Stimulated activated CD4-positive, alpha-beta T cell treated with anti-CD3 and anti-CD28 coated beads, Interleukin-4, amount 100 ng/mL, for 4 hours (primary cell): ENCODE measurements at places on chromosomes 5 and 9.

GRCh38 chr5:146873186-146873917 is 5.2 kb downstream of the PPP2R2B start:
- DNase-seq = no peak

DNA sequence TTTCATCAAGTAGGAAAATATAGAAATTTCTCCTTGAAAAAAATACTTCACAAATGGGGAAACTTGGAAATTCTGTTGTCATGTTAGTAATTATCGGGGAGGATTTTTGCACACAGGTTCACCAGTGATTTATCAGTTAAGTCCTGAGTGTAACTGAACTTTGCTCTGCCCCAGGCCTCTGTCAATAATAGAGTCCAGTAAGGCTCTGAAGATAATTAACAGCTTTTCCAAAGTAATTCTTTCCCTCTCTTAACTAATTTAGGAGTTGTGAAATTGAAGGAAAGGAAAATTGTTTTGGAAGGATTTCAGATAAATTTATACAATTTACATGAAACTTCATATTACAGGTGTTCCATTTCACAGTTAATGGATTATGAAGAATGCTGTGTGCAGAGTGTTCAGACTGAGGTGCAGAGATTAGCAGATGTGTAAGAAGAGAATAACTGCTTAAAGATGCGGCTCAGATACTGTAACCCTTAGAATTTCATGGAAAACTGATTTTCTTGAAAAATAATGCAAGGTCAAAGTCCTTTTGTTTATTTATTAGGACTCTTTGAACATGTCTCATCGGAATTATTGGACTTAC is 2.9 kb upstream of the AGXT2 start:
- no peak for DNase-seq

DNA sequence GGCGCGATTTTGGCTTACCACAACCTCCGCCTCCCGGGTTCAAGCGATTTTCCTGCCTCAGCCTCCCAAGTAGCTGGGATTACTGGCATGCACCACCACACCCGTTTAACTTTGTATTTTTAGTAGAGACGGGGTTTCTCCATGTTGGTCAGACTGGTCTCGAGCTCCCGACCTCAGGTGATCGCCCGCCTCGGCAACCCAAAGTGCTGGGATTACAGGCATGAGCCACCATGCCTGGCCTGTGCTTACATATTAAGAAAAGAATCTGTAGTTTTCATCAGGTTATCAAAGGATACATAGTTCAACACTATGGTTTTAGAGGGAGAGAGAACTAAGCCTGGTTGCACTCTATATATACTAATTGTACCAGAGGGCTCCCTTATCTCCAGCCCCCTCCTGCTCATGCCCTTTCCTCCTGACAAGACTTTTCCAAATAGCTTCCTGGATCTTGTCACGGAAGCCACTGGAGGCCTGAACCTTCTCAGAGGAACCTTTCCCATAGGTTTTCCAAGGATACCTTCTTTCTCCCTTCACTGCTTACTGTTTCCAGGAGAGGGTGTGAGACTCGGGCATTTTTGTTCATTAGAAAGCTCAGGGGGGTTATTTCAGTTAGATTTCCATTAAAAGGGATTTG is 53.1 kb downstream of the SLC44A1 start:
- DNase-seq = no peak

- no peak for DNase-seq
Observed at GRCh38 chr5:64838376-64838775, 69.6 kb downstream of the CWC27 start.

DNA sequence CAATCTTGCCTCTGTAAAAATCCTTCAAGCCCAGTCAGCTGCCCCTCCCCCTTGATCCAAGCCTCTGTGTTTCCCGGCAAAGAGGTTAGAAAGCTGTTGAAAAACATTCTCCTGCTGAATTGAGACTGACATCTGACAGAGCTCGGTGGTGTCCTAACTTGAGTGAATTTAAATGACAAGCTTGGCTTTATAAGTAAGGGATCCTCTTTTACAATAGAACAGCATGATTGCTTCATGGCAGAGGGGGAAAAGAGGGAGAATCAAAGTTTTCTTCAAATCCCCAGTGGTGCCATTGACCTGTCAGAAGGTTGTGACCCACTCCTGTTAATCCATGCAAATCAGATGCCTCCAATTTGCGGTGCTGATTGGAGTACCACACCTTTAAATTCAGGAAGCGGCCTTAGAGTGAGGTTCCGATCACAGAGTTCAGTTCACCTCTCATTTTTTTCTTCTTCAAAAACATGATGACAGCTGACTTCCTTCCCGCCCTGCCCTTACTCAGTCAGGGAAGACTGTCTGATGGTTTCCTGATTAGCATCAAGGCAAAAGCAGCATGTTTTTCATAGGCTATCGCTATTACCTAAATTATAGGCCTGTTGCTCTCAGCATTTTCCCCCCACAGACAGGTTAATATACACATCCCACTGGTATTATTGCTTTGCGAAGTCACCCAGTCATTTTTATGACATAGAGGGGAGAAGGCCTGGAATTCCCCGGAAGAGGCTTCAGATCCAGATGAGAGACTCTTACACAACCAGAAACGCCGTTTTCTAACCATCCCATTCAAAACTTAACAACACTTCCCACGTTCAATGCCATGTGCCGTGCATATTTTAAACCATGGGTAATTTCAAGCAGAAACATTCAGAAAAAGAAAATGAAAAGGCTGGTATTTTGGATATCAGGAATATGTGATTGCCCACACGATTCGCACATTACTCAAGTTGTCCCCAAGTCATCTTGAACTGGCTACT is 141.4 kb downstream of the EBF1 start:
- no peak for DNase-seq

DNA sequence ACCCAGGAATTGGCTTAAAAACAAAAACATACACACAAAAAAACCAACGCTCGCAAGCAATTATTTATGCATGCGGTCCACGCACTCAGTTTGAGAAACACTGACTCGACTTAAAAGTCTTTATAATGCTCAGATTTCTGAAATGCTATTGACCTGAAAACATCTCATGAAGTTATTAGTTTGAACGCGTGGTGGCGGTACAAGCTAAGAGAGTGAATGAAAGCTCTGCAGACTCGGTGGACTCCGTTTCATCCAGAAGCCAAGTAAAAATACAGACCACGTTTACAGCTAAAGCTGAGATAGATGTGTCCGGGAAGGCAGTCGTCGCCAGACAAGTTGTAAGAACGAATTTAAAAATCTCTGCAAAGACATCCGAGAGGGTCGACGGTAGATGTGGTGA is at the start of gene PCDHB6:
PCDHB6 (plus strand) TSS at position 246 of the 400 bp plus-strand sequence. CDS start 201 bp downstream, outside the sequence.
- DNase-seq = no peak
